ENCODE measurements at places on chromosomes 4 and X.

GRCh38 chrX:13697455-13697854 lies 8.5 kb downstream of the RAB9A start:
- no peak for DNase-seq

DNA sequence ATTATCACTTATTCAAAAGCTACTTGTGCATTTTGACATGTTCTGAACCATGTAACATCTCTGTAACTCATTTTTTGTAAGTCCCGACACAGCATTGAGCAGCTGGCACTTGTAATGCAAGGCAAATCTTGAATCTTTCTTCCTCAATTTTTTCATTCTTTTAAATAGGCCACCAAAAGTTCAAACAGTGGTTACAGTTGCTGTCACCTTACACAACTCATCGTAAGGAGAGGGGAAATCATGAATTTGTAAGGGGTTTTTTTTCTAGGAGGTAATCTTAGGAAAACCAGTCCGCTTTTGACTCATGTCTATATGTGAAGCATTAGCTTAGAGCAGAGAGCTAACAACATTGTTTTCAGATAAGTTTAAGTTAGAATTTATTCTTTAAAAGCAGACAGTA lies 124.5 kb downstream of the PDLIM5 start:
- no peak for DNase-seq

DNA sequence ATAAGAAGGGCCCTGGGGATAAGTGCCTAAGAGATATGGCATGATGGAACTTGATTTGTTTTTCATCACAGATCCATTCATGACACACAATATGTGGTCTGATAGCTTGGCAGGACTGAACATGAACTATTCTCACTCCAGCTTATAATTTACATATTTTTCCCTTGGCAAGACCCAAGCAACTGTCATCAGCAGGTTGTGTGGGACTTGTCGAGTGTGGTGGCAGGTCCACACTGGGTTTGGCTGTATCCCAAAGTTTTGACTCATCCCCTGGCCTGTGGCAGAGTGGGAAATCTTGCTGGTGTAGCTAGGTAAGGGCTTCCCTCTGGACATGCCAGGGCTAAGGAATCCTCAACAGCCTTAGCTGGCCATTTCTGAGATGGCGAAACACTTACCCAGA lies 81.0 kb upstream of the STIM2 start:
- no peak for DNase-seq

DNA sequence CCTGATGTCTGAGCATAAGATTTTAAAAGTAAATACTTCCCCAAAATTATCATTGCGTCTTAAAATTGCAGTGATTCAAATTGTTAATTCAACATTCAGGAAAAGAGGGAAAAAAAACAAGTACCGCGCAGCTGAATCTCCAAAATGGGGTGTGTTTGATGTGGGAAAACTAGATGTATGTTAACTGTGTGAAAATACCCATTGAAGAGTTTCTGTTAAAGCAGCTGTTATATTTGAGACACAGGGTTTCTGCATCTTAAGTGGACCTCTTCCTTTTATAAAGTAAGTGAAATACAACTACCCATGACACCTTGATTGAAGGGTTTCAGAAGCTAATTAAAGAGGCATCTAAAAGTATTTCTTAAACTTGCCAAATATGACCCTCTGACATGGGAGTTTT lies 1186.1 kb downstream of the NLGN4X start:
- DNase-seq = no peak

- DNase-seq = no peak
Measured at GRCh38 chr4:138911909-138912703, 103.5 kb upstream of the NOCT start.

DNA sequence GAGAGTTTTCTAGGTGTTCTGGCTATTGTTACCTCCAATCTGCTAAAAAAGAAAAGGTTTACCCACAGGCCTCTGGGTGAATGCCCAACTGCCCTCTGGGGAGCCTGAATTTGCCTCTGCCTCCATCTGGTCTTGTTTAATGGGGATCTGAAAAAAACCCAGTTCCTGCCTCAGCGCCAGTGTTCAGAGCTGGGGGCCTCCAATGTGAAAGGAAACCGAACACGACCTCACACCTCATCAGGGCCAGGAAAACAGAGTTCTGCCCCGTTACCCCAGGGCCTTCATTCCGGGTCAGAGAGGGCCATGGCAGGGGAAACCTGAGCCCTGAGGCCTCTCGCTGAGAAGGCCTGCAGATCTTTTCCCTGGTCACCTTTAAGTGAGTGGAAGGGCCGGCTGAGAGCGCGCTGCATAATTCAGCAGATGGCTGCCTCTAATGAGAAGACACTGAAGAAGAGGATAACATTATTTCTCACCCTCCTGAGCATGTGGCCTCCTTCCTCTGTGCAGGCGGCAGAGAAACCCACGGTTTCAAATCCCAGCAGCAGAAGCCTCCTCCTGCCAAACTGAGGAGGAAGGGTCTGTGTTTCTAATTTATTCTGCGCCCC lies 6.8 kb downstream of the SEPTIN6 start:
- DNase-seq = peak; percentile 55

GRCh38 chrX:75229774-75230173 lies 44.1 kb upstream of the UPRT start:
- DNase-seq = no peak

DNA sequence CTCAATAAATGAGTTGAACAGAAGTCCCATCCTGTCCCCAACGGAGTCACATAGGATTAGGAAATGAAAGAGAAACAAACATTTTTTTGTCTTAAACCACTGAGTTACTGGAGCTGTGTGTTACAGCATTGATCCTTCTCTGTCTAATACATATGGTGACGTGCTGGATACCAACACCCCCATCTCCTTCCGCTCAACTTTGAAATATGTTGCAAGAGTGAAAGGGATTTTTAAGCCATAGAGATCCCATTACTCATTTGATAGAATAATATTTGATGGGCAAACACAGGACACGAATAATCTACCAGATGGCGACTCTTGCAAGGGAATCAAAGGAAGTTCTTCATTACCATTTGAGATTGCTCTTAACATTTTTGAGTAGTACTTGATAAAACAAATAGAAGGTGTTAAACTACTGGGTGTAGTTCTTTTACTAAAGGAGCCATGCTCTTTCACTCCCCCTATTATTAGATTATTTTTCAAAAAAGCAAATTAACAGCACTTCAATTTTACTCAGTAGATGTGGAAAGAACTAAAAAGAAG lies 140.5 kb downstream of the PACRGL start:
- no peak for DNase-seq

DNA sequence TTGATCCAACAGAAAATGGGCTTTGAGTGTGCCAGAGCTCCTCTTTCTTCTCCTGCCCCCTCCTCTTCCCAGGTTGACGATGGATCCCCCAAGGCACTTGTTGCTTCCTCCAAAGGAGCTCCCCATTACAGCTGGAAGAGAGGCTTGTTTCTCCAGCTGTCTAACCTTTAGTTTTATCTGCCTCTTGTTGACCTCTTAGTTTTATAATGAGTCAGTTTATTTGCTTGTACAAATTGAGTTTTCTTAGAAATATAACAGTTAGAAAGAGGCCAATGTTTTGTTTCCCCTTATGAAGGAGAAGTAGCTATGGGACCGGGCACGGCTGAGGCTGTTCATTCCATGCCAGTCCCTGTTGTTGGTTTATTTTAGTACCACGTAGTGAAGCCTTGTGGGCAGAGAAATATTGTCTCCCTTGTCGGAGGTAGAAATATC lies 158.2 kb downstream of the SPRY1 start:
- DNase-seq = no peak
